ENCODE measurements at places on chromosomes 11 and 22.

DNA sequence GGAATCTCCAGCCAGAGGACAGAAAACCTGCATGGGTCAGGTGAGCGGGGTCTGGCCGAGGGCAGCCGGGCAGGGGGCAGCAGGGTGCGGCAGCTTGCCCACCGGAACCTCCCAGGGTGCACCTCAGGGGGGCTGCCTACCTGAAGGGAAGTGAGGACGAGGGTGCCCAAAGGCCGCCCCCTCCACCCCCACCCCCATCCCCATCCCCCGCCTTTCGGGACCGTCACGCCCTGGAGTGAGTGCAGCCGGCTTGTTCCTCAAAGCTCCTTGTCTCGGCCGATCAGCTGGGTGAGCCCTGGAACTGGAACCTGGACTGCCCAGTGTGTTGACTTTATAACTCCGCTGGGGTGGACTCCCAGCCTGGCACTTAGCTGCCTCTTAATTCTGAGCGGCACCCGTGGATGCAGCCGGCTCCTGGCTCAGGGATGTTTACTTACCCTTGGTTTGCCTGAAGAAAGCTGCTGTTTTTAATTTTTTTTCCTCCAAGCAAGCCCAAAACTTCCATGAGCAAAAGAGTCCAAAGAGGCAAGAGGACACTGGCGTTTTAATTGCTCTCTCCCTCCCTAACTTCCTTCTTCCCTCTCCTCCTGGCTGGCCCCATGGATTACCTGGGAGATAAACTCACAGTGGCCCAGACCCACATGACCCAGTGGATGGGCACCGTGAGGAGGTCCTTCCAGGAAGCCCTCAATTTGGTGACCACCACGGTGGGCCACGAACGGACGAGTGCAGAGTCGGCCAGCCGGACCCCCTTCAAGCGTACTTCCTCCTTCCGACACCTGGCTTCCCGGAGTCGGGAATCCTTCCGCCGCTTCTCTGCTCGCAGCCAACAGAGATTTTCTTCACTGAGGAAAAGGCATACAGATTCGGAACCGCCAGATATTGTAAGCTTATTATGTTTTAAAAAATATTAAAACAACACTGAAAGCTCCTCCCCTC lies 87.8 kb upstream of the CRYBB3 start:
- DNase-seq = no peak

- DNase-seq = no peak
Observed at GRCh38 chr22:19691721-19692341, 22.5 kb upstream of the SEPTIN5 start.

- DNase-seq = no peak
Observed at GRCh38 chr22:49007013-49007653, 820.5 kb downstream of the BRD1 start.

DNA sequence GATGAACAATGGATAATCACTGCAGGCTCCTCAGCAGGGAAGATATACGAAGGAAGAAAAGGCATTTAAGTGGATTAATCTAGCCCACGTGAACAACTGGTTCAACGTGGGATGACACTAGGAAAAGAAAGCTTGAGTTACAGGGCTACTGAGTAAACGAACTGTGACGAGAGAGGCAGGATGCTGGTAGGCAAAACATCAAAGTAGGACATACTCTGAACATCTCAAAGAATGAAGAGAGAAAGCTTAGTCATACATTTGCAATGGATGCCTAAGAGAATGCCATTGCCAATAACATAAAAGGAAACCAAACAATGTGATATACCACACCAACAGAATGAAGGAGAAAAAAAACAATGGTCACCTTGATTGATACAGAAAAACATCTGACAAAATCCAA lies 12.9 kb downstream of the USP28 start:
- no peak for DNase-seq

- DNase-seq = no peak
Observed at GRCh38 chr11:46407635-46408034, 16.1 kb upstream of the CHRM4 start.

DNA sequence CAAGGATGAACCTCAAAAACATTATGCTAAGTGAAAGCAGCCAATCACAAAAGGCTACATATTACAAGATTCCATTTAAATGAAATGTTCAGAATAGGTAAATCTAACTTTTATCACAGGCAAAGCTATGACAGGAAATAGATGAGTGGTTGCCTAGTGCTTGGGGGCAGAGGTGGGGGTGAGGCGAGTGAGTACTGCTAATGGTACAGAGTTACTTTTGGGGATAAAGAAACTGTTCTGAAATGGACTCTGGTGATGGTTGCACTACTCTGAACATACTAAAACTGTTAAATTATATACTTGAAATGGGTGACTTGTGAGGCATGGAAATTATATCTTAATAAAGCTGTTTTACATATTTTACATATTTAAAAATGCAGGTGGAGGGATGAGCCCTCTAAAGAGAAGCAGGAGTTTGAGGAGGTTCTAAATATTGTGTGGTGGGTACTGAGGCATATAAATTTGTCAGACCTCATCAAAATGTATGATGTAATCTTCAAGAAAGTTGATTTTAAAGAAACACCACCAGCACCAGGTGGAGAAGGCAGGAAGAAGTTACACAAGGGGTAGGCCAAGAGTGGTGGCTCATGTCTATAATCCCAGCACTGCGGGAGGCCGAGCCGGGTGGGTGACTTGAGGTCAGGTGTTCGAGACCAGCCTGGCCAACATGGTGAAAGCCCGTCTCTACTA lies 3.6 kb downstream of the SLC43A1 start:
- no peak for DNase-seq

GRCh38 chr11:123901867-123902266 lies at the start of gene OR8D4:
OR8D4 (plus strand) TSS chr11:123902167; CDS start chr11:123906432, 4,265 bp downstream.
- DNase-seq = no peak

GRCh38 chr11:34425360-34425759 lies 13.4 kb upstream of the CAT start:
- no peak for DNase-seq

GRCh38 chr11:2779981-2780849 lies 80.4 kb upstream of the KCNQ1OT1 start:
- no peak for DNase-seq

DNA sequence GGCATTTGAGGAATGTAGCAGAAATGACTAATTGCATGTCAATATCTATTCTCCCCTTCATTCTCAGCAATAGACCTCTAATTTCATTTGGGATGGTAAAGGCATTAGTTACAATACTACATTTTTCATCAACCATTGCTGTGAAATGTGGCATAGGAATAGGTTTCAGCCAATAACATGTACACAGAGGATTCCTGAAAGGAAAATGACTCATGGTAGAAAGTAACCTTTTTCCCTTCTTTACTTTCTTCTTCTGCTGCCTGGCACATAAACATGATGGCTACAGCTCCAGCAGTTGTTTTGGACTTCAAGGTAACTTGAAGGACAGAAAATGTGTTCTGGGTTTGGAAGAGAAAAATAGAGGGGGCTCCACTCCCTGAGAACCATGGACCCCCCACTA lies 231.8 kb upstream of the CTSC start:
- no peak for DNase-seq

DNA sequence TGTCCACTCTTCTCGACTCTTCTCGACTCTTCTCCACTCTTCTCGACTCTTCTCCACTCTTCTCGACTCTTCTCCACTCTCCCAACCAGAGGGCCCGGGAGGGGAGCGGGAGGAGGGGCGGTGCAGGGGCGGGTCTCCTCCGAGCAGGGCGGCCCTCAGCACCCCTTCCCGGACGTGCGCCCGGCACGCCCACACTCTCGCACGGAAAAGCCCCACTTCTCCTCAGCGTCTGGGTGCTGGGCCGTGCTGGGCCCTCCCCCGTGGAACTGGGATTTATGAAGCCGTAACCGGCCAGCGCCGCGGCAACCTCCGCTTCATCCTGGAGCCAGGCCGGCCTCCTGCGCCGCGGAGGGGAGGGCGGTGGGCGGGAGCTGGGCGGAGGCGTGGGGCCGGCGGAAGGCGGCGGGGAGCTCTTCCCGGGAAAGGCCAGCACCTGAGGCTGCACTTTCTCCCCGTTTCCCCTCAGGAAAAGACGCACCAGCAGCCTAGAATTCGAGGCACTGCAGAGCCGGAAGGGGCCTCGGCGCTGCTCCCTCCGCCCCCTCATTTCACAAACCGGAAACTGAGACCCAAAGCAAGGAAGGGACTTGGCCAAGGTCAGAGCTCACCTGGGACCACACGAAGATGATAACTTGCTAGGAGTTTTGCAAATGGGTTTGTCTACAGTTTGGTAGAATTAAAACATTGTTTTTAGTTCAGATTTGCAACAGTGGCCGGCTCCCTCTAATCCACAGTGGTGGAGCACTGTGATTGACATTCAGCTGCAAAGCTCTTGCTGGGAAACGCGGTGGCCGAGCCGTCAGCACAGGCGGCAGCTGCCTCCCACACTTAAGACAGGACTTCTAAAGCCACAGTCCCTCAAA lies 31.6 kb upstream of the JAM3 start:
- DNase-seq = peak; percentile 38

GRCh38 chr11:3939211-3939610 lies 83.7 kb downstream of the STIM1 start:
- DNase-seq = no peak

DNA sequence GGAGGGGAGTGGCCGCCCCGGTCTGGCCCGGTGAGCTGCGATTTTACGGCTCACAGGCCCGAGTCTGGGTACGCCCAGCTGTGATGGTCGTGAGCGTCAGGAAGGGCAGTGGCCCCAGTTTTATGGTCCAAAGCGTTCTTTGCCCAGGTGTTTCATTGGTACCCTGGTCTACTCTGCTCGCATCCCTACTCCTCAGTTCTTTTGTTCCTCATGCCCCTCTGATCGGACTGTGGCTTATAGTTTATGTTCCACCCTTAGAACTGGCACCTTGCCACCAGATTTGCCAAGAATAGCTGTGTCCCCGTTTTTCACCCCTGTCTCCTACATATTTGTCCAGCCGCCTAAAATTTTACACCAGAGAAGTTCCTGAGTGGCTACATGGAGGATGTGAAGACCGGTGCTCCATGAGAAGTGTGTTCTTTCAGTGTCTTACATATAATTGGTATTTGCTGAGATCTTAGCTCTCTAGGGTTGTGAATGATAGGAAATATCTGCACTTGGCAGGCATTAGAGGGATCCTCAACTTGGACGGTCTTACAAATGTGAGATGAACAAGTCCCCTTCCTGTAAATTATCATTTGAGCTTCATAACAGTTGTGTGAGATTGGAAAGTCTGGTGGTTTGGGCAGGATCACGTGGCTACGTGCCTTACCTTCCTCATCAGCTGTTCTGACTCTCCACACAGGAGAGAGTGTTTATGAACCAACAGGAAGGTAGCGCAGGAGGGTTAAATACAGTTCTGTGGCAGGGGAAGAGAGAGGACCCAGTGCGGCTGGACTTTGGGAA lies 1.1 kb downstream of the PANX1 start:
- DNase-seq = no peak

GRCh38 chr11:57978686-57979531 lies 44.8 kb upstream of the OR9Q1 start:
- no peak for DNase-seq

- DNase-seq = no peak
Observed at GRCh38 chr11:74784726-74785125, 36.1 kb downstream of the RNF169 start.

- no peak for DNase-seq
Observed at GRCh38 chr11:64519541-64519940, 71.5 kb upstream of the SLC22A12 start.

DNA sequence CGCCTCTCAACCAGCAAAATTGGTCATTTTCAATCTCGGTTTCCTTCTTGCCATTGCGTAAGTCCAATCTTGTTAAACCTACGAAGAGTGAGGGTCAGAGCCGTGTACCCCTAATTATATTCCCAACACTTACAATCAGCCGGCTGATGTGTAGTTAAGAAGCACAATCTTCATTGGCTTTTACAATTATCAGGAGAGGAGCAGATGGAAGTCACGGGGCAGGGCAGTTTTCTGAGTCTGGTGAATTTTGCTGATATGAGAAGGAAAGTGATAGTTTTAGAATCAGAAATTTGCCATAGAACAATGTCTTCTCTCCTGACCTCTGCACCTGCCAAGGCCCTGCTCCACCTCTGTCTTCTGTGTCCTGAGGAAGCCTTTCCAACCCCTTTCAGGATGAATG lies 35.0 kb upstream of the ATXN10 start:
- no peak for DNase-seq

DNA sequence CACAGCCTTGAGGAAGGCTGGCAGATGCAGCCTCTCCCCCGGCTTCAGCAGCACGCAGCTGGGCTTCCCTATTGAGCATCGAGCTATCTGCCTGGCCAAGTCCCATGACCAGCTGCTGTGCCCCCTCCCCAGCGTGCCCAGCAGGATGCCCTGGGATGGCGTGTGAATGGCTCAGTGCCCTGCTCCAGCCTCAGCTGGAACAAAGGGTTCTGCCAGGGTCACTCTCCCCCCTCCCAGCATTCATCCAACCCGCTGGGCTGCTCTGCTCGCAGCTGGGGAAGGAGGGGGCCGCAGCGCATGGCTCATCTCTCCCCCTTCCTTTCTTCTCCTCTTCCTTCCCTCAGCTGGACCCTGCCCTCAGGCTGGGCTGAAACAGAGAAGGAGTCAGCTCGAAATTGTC lies 14.5 kb downstream of the LRP4 start:
- peak; percentile 92 for DNase-seq

DNA sequence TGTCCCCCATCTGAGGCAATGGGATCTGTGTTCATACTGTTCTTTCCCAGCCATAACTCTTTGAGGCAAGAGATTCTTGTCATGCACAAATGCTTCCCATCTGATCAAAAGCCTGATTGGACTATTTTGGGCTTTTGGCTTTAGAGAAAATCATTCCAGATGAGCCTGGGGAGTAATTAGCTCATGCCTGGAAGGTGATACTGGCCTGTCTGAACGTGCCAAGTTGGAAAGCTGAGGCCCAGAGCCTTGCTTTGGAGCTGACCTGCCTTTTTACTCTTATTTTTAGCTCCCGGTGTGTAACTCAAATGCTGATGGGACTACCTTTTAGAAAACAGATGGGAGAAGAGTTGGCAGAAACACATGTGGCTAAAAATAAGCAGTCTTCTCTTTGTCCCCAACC lies 105.0 kb downstream of the DBX1 start:
- DNase-seq = no peak

GRCh38 chr11:125380756-125381445 lies 115.2 kb downstream of the FEZ1 start:
- DNase-seq = no peak
